ENCODE measurements at places on chromosomes 7 and 10.
A peak's percentile ranks its signal among the peaks of the same experiment; 100 is the strongest.

- peak; percentile 35 for DNase-seq
Observed at GRCh38 chr7:131859147-131859821, 302.9 kb upstream of the PODXL start.

DNA sequence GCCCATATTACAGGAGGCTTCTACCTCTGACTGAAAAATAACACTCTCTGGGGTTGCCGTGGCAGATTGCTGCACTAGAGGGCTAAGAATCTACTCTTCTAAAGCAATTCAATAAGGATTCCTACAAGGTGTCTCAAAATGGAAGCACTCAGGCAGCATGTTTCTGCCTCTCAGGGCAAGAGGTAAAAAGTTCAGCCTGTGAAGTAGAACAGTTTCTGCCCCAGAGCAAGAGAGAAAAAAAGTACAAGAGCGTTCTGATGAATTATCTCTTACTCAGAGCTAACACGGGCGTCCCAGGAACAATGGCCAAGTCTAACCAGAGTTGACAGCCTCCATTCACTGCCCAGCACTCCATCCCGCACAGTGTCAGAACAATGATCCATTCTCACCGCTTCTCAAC lies 71.3 kb upstream of the TES start:
- no peak for DNase-seq

GRCh38 chr7:12719981-12720865 lies 32.8 kb downstream of the ARL4A start:
- DNase-seq: no peak

- peak; percentile 25 for DNase-seq
Observed at GRCh38 chr10:95430231-95430951, 130.8 kb downstream of the SORBS1 start.

GRCh38 chr10:71314028-71314693 lies 4.9 kb upstream of the SLC29A3 start:
- DNase-seq: peak; percentile 28

- no peak for DNase-seq
Observed at GRCh38 chr7:98294326-98294725, 12.8 kb downstream of the BRI3 start.

DNA sequence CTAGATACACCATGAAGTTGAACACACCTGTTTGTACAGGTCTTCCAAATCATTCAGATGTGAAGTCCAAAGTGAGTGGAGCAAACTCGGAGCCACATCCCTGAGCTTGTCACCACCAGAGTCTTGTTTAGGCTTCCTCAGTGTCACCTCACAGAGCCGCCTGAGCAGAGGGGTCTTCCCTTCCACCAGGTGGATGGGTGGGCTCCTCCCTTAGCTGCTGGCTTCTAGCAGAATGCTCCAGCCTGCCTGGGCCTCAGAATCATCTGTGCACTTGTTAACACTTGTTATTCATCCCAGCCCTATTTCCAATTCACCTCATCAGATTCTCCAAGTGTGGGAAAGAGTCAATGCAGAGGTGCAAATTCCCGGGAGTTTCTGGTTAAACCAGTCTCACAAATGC lies 32.5 kb downstream of the C10orf71 start:
- DNase-seq: no peak

- DNase-seq: peak; percentile 41
Observed at GRCh38 chr7:27129729-27130539, 623 bp downstream of the HOXA4 start.

GRCh38 chr7:9582824-9583223 lies 1149.4 kb downstream of the NXPH1 start:
- peak; percentile 37 for DNase-seq

DNA sequence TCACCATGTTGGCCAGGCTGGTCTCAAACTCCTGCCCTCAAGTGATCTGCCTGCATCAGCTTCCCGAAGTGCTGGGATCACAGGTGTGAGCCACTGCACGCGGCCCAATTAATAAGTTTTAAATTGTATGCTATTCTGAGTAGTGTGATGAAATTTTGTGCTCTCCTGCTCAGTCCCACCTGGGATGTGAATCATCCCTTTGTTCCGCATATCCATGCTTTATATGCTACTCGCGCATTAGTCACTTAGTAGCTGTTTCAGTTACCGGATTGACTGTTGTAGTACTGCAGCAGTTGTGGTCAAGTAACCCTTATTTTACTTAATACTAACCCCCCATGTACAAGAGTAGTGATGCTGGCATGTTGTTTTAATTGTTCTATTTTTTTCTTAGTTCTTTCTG lies 47.3 kb upstream of the OIT3 start:
- no peak for DNase-seq

DNA sequence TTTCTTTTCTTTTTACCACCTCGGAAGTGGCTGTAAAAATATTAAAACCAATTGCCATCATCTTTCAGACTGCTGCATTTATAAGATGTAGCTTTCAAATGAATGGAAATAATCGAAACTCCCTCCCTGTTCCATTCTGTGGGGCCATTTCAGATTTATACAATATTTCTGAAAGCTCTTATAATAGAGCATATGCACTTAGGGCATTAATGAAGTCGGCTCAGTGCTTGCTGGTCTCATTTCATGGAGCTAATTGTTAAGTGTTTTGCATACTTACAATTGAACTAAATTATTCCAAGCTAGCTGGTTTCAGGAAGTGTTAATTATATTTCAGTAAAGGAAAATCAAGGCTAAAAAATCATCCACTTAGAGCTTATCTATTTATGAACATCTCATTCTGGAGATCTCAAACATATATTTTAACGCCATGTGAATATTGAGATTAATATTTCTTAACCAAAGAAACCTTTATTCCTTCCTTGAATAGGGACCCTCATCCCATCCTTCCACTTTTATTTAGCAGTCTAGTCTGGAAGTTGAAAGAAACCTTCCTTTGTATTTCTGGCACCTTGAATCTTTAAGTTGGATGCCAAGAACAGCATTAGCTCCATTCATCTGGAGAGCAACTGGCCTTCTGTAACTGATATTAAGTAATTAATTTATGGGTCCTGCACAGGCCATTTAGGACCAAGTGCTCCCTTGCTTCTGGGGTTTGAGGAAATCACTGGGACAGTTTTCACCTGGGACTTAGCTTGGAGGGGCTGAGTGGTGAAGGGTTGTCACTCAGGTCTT lies 45.1 kb downstream of the RPS24 start:
- no peak for DNase-seq

All from NCI-H1417 (cell line).